ENCODE measurements at places on chromosomes 13 and 19.
A peak's percentile ranks its signal among the peaks of the same experiment; 100 is the strongest.

- DNase-seq: no peak
These were observed 16.0 kb upstream of the CCL25 start for GRCh38 chr19:8036434-8037099.

DNA sequence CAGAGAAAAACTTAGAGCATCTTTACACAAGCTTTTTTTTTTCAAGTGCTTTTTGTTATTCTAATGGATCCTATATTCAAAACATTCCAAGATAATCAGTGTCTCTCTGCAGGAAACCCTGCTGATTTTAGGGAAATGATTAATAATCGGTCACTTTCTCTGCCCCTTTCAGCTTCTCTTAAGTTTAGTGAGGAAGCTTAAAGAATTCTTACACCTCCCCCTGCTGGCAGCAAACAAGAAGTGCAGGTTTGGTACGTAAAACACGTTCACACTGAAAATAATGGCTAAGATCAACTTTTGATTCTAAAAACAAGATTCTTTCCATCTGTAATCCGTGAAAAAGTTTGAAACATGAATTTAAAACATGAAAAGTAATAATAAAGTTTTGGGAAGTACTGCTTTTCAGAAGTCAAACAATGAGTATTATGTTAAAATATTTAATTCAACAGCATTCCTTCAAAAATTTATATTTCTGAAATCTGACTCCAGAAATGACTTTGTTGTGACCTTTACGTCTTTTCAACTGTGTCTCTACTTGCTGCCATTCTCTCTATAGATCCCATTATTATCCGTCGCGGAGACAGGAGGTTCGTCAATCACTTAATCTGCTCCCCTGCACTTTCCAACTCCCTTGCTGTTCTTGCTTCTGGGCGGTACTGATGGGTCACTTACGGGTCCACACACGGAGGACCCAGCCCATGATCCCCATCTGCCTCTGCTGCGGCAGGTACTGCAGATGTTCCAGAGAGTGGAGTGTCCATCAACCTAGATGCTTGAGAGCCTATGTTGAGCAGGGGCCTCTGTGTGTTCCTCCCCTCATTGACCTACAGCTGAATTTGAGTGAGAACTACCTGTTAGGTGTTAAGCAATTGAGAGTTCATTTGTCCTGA, 203.1 kb upstream of the EDNRB start:
- peak; percentile 46 for DNase-seq

- no peak for DNase-seq
These were observed 5.5 kb downstream of the ARHGAP45 start for GRCh38 chr19:1072371-1073015.

DNA sequence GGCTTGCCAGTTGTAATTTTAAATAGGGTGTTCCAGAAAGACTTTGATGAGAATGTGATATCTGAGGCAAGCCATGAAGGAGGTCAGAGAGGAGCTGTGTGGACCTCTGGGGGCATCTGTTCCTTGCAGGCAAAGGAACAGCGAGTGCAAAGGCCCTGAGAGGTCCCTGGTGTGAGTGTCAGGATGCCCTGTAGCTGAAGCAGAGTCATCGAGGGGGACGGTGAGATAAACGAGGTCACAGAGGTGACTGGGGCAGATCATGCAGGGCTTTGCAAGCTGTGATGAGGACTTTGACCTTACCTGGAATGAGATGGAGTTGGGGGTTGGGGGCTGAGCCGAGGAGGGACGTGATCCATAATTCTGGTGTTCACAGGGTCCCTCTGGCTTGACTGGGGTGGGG, 75.0 kb downstream of the RYR1 start:
- DNase-seq: no peak

DNA sequence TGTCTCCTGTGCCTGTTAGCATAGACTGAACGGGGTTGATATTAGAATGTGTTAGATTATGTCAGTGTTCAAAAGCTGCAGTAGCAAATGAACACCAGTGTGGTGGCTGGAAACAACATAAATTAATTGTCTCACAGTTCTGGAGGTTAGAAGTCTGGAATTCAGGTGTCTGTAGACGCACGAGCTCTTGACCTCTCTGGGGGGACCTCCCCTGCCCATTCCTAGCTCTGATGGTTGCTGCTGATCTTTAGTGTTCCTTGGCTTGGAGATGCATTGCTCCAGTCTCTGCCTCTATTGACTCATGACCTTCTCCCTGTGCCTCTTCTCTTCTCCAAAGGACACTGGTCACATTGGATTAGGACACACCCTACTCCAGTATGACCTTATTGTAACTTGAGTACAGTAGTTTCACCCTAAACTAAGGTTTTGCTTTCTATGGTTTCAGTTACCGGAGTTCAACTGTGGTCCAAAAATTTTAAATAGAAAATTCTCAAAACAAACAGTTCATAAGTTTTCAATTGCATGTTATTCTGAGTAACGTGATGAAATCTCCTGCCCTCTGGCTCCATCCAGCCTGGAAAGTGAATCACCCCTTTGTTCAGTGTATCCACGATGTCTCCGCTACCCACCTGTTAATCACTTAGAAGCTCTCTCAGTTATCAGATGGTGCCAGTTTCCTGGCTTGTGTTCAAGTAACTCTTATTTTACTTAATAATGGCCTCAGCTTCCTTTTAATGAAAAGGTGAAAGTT, 273.2 kb downstream of the MYO16 start:
- DNase-seq: peak; percentile 92

- DNase-seq: peak; percentile 21
These were observed 43.6 kb downstream of the POLR1D start for GRCh38 chr13:27665333-27665732.

DNA sequence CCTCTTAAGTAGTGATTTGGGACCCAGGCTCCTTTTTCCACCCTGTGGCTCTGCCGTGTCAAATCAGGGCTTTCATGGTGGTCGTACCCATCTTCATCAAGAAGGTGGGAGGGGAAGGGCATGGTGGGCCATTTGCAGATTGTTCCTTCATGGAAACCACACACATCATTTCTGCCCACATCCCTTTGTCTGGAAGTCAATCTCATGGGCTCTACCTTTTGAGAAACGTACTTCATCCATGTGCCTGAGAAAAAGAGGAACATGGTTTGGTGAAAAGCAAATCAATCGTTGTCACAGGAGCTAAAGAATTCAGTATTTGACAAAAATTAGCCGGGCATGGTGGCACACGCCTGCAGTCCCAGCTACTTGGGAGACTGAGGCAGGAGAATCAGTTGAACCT, 233.4 kb downstream of the FOXO1 start:
- DNase-seq: no peak

DNA sequence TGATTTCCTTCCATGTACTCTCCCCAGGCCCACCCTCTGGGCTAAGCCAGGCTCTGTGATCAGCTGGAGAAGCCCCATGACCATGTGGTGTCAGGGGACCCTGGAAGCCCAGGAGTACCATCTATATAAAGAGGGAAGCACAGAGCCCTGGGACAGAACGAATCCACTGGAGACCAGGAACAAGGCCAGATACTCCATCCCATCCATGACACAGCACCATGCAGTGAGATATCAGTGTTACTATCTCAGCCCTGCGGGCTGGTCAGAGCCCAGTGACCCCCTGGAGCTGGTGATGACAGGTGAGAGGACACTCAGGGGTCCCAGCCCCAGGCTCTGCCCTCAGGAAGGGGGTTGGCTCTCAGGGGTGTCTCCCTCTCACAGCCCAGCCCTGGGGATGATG, 27.5 kb upstream of the KIR3DL3 start:
- DNase-seq: no peak

DNA sequence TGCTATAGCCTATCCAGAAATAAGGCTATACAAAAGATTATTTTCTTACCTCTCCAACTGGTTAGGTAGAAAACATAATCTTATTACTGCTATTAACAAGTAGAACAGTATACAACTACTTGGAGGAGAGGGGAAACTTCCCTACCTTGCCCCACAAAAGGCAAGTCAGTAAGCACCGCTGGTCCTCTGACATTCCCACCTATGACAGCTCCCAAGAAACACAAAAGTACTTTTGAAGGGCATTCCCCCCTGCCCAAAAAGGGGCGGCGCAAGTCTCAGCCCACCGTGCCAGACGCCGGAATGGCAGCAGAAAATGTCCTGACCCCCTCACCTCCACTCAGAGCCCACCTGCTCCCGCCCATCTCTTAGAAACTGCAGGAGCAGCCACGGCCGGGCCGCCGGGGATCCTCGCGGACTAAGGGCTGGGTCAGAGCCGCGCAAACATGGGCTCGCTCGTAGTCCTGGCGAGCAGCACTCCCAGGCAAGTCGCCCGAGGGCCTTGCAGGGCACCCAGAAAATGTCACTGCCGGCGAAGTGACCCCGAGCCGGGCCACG, 437 bp downstream of the SUCLA2 start:
- DNase-seq: peak; percentile 4

DNA sequence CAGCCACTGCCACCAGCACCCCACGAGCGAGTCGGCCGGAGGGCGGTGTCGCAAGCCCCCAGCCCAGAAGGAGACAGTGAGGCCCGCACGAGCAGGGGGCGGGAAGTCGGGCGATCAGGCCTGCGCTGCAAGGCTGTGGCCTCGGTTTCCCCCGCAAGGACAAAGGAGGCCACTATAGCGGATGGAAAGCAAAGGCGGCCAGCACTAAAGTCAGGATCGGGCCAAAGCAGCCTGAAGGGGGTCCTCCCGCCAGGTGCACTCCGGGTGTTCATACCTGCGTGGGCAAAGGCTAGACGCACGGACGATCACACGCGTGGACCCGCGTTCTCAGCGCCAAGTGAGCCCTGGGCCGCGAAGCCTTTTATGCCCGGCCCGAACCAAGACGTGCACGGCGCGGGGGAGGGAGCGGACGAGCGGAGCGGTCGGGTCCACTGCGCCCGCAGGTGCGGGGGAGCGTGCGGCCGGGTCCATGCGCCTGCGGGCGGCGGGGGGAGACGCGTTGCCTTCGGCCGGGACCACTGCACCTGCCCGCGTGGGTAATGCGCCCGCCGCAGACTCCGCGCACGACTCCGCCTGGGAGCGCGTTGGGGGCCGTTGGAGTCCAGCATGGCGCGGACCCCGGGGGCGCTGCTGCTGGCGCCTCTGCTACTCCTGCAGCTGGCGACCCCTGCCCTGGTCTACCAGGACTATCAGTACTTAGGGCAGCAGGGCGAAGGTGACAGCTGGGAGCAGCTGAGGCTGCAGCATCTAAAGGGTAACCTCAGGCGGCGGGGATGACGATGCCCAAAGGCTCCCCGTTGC, at the start of the genes PRDX2 and THSD8:
Gene PRDX2, minus strand, starts transcription at position 335 of the 801 bp plus-strand sequence. CDS start 539 bp downstream, outside the sequence.
Gene THSD8, plus strand, starts transcription at position 604 of the 801 bp plus-strand sequence. Its CDS starts 3 bp downstream, at position 607.
- DNase-seq: peak; percentile 68

DNA sequence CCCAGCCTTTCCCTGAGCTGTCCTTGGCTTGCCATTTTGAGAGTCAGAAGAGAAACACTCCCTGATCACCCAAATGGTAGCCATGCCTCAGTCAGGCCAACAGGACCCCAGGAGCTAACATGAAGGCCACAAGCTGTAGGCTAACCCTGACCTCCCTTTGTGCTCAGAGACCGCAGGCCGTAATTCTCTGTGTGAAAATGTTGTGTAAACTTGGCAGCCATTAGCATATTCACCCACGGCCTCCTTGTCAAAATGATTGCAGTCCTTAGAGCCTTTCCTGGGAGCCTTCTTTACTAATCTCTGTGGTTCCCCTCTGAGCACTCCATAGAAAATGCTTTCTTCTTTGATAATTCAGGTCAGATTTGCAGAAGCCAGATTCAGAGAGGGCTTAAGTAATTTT, 418.9 kb downstream of the COG6 start:
- DNase-seq: peak; percentile 85

GRCh38 chr13:107851670-107852069, 363.7 kb downstream of the LIG4 start:
- no peak for DNase-seq

GRCh38 chr13:91962946-91963345, 564.5 kb downstream of the GPC5 start:
- DNase-seq: no peak

DNA sequence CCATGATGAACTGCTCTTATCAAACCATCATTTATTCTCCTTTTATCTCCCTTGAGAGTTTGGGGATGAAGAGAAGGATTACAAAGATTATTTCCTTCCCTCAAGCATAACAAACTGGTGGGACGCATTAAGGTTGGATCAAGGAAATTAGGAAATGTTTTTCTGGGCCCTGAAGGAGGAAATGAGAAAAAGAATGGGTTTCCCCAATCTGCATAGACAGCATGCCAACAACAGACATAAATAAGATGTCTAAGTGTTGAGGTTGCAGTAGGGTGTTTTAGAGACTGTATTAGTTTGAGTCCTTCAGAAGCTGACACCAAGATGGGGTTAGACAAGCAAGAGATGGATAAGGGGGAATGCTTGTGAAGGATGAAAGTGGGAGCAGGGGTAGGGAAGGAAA, 7.3 kb downstream of the EPSTI1 start:
- no peak for DNase-seq

DNA sequence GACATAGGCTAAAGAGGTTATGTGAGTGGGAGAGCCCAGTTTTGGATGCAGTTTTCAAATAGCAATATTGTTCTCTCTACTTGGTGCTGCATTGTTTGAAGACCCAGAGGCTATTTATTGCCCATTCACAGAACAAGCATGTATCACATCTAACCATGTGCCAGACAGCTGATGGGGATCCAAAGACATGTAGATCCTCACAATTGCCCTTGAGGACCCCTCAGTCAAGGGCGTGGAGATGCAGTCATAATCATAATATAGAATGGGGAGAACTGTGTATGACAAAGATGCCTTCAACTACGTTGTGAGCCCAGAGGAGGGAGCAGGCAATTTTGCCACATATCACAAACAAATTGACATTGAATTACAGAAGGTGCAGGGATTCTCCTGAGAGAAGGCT, 70.5 kb downstream of the NHLRC3 start:
- DNase-seq: no peak

GRCh38 chr13:80548915-80549314, 208.0 kb upstream of the SPRY2 start:
- DNase-seq: no peak

- no peak for DNase-seq
These were observed 2.2 kb upstream of the SLC7A1 start for GRCh38 chr13:29597706-29598105.

GRCh38 chr13:44758630-44759383, 182.7 kb upstream of the TSC22D1 start:
- DNase-seq: peak; percentile 86

DNA sequence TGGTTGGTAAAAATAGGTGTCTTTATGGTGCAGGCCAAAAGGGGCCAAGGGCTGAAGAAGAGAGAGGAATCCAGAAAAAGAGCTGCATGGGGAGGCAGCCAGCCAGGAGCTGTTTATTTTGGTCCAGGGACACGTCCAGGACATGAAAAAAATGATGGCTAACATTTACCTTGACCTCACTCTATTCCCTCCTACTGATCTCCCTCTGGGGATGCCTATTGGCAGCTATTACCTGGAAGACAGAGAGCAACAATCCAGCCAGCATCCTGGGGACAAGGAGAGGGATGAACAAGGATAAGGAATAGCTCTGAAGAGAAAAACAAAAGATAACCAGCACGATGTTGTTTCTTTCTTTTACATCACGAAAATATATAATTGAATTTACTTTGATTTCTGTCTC, 1599.6 kb downstream of the SLITRK5 start:
- no peak for DNase-seq

DNA sequence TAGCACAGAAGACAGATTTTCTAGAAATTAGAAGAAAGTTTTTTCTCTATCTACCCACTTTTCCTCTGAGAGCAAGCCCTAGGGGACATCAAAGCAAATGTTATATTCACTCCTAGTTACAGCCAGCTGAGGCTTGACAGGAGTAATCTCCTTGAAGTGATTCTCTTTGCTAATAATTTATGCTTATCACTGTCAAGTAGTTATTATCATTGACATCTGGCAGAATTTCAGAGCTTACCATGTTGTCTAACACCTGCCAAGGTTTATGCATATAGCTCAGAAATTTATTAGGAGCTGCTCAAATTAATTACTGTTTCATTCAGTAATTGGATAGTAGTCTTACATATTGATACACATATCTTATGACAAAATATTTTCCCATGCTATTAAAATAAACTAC, 465.9 kb upstream of the ATXN8OS start:
- DNase-seq: no peak
